ENCODE measurements at places on chromosomes 3 and 15.
A peak's percentile ranks its signal among the peaks of the same experiment; 100 is the strongest.

- no peak for DNase-seq
Observed at GRCh38 chr3:94904156-94904674, 841.4 kb downstream of the NSUN3 start.

- no peak for DNase-seq
Observed at GRCh38 chr3:134328846-134329245, 45.4 kb downstream of the AMOTL2 start.

GRCh38 chr3:192156382-192156781 is 571.0 kb downstream of the FGF12 start:
- DNase-seq, result no peak

- DNase-seq, result no peak
Observed at GRCh38 chr3:58359621-58360020, 26.9 kb downstream of the PXK start.

DNA sequence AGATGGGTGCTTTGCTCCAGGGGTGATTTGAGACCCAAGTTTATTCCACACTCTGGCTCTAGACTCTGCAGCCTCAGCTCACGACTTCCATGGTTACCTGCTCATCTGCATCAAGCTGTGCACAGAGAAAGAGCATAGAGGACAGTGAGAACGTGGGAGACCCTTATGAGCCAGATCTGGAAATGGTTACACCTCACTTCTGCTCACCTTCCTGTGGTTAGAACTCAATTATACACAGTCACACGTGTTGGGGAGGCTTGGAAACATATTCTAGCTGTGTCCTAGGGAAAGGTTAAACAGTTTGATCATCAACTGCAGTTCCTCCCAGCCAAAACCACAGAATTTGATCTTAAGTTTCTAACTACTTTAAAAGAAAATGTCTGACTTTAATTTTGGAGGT is 1.8 kb downstream of the FETUB start:
- no peak for DNase-seq

- no peak for DNase-seq
Observed at GRCh38 chr3:128222796-128223385, 69.6 kb downstream of the EEFSEC start.

DNA sequence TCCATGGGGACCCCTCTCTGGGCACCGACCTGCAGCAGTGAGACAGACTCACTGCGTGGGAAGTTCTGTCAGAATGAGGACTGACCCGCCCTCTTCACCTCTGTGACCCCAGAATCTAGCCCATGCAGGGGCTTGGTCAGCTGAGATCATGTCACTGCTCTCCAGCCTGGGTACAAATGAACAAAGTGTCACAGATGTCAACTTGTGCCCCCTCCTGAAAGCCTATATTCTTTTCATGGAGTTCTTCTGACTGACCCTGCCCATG is 210.8 kb downstream of the XXYLT1 start:
- no peak for DNase-seq

DNA sequence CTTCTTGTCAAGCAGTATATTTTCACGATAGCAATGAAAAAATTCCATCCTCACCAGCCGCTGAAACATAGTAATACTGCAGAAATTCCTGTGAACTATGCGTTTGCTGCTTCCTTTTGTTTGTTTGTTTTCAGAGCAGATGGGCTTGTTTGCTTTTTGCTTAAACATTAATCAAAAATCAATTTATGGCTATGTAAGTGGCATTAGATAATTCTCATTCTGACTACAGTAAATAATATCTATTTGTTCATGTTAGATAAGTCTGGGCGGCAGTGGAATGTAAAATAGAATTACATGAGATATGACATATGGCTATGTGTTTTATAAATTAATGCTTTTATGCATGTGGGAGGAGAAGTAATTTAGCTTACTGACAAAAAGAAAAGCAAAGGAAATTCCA is 163.7 kb downstream of the PGPEP1L start:
- no peak for DNase-seq

DNA sequence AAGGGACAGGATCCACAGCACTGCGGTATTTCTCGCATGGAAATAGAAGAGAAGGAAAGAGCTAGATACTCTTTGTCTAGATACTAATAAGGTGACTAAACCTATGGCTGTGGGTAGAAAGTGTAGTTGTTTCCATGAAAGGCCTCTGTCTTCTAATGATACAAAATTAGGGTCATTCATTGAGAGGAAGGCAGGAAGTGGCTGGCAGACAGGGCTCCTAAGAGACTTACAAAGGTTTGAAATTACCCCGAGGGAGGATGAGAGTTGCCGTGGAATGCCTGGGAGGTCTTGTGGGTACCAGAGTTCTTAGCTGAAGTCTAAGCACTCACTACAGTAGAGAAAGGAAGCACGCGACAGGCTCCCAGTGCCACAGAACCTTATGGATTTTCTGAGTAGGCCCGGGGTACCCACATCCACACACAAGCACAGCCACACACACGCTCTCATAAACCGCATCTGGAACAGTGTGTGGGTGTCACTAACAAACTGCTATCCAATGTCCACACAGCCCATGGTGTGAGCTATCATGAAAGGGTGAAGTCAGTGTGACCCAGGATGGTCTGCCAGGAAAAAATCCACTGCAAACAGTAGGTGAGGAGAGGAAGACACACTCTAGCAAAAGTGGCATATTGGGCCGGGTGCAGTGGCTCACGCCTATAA is 221.4 kb downstream of the FAM43A start:
- DNase-seq, result no peak

- no peak for DNase-seq
Observed at GRCh38 chr3:16917256-16917935, 32.6 kb downstream of the PLCL2 start.

DNA sequence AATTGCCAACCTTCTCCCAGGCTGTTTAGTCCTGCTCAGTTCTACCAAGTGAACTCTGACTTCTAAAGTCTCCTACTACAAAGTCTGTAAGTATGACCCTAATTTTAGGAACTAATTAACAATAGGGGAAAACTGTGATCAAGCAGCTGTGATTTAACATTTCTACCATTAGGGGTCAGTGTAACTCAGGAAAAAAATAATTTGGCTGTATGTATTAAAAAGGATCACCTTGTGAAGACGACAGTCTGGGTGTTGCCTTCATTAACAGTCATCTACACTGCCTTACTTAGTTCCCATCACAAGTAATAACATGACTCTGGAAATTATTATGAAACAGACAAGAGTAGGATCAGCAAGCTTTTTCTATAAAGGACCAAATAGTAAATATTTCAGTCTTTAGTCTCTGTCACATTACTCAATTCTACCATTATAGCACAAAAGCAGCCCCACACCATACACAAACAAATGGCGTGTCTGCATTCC is 4.2 kb upstream of the NPHP3 start:
- DNase-seq, result peak; percentile 2

- no peak for DNase-seq
Observed at GRCh38 chr3:127449486-127450212, 140.9 kb downstream of the TPRA1 start.

Data from GM06990 (cell line).